ENCODE measurements at places on chromosomes 2 and 18.

- peak; percentile 47 for DNase-seq
These were observed 110.3 kb upstream of the RBMS1 start for GRCh38 chr2:160603771-160604510.

GRCh38 chr18:57644540-57644939 lies 22.9 kb upstream of the NARS1 start:
- DNase-seq = peak; percentile 46

DNA sequence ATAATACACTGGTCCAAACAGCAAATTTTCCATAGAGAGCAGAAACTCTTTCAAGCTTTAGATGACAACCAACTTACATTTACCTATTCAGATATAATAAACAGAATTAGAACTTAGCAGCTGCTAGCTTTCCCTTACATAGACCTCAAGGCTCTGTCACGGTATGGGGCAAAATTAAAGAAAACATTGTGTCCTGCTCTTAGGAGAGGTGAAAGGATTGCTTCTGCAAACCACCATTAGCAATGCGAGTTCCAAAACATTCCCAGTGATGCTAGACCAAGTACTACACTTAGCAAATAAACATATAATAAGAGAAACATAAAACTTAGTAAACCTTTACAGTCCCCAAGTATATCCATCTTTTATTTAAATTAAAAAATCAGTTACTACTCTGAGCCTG lies 183.3 kb downstream of the CAMKMT start:
- no peak for DNase-seq

- DNase-seq = no peak
These were observed 227.7 kb downstream of the RPIA start for GRCh38 chr2:88919087-88919738.

- no peak for DNase-seq
These were observed 753.6 kb upstream of the GCFC2 start for GRCh38 chr2:76464310-76464709.

- no peak for DNase-seq
These were observed 359.0 kb downstream of the TSN start for GRCh38 chr2:122114421-122114820.

- no peak for DNase-seq
These were observed 67.2 kb downstream of the FAM124B start for GRCh38 chr2:224334726-224335125.

DNA sequence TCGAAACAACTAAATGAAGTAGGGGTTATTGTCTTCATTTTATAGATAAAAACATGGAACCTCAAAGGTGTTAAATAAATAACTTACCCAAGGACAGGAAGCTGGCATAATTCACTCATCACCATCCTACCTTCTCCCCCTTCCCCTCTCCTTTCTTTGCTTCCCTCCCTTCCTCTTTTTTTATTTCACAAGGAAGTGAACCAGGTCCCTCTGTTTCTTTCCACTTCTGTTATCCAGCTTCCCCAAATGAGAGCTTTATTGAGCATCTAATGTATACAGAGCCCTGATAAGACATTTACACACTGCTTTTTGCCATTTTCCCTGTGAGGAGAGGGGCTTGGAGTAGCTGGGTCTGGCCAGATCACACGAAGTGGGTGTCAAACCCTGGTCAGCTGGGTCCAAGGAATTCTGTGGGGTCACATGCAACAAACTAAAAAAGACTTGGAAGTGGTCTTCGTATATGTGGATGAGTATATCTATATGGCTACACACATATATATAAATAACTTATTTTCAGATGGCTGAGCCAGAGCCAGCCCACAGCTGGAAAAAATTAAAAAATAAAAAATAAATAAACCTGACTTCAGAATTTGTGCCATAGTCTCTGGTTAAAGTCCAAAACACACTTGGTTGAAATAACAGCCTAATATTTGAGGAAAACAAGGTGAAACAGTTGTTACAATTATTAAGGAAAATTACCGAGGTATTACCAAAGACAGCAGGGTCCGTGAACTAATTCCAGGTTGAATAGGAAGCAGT lies 49.3 kb upstream of the FOSL2 start:
- no peak for DNase-seq

GRCh38 chr2:81734981-81735380 lies 1430.4 kb upstream of the LRRTM1 start:
- no peak for DNase-seq

GRCh38 chr2:237923481-237924163 lies 43.2 kb upstream of the UBE2F start:
- DNase-seq = peak; percentile 50

DNA sequence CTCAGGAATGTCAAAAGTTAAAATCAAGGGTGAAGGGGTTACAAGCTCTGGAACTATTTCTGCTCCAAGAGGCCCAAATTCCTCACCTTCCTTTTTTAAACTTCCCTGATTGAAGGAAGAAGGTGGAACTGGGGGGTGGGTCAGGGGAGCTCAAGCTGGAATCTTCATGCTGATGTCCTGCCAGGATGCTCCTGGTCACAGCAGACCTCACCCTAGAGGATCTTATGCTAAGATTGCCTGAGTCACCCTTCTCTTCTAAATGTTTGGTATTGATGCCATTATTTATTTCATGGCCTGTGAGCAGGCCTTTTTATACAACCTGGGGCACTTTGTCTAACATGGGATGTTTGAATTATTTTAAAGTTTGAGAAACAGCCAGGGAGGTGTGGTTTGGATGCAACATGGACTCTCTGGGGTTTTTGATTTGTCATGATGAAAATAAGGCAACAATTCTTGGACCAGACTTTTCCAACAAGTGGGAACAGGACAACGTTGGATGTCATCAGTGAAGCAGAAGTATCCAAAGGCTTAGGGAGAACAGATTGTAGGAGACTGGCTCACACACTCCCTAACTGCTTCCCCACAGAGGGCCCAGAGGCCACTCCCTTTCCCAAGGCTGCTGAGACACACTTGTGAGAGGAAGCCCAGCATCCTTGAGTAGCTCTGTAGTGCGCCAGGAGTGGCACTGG lies 420.2 kb upstream of the MEX3C start:
- DNase-seq = no peak

GRCh38 chr2:82857967-82858366 lies 1601.1 kb downstream of the SUCLG1 start:
- DNase-seq = no peak

- no peak for DNase-seq
These were observed 157.5 kb downstream of the CERS6 start for GRCh38 chr2:168613551-168613950.

DNA sequence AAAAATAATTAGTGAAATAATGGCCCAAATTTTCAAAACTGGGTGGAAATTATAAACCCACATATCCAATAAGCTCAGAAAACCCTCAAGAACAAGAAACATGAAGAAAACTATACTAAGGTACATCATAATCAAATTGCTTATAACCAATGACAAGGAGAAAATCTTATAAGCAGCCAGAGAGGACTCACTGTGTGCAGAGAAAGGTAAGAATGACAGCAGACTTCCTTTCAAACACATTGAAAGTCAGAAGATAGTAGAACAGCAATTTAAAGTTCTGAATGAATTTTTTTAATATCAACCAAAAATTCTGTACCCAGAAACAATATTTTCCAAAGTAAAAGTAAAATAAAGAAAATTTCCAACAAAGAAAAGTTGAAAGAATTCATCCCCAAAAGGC lies 197.7 kb upstream of the RAB12 start:
- DNase-seq = no peak

DNA sequence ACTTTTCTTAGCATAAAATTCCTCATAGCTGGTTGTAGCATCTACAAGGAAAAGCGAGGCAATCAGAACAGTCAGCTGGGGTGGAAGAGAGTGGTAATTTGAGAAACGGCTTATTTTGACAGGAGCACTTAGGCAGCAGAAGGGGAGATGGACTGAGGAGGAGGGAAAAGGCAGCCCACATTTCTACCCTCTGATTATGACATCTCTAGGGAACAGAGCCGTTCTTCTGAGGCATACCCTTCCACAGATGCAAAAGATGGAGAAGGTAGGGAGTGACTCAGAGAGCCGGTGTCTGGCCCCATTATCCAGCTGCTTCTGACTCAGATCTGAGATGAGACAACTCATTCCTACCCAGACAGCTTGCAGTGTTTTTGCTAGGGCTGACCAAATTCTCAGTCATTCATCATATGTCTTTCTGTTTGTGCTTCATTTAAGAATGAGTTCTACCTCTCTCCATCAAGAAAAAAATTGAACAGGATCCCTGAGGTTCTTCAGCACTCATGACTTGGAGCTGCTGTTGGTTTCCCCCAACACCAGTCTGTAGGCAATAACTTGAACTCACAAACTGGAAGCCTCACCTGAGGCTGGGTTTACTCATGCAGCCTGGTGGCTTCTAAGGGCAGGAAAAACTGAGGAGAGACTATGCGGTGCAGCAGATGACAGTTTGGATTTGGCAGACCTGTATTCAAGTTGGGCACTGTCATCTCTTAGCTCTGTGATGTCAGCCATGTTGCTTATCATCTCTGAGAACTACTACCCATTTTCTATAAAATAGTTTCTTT lies 15.9 kb upstream of the SEC11C start:
- DNase-seq = no peak

GRCh38 chr2:20642055-20642971 lies 8.6 kb downstream of the HS1BP3 start:
- DNase-seq = peak; percentile 46

DNA sequence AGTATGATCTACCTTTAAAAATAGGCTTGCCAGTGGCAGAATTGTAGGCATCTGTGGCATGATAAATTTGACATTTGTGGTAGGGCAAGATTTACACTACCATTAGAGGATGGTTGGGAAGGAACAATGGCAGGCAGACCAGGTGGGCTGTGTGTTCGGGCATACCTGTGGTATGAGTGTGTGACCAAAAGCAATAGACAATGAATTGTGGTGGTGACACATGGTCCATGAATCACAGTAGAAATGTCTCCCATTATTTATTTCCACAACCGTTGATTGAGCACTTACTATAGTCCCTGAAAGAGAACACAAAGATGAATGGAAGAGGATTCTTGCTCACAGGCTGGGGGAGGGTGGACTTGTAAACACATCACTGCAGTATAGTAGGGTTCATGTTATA lies 29.9 kb upstream of the RUFY4 start:
- DNase-seq = no peak
